ENCODE measurements at places on chromosomes 7 and 10. TPM values are rescaled to one million over a fixed set of nuclear protein-coding genes. Genes with fewer than 3 reads are reported as not detected.

CUL2 gene
- total RNA-seq = 25.9 TPM

PPP3CB gene
- 20.7 TPM for total RNA-seq

GPC2 gene
- total RNA-seq = 3.1 TPM

EPDR1 gene
- 11.4 TPM for total RNA-seq

RBP3 gene
- not detected for total RNA-seq

CYP3A4 gene
- not detected for total RNA-seq

HKDC1 gene
- total RNA-seq = 0.13 TPM

MMP21 gene
- not detected for total RNA-seq

EBLN1 gene
- not detected for total RNA-seq

Data from epithelial cell of alveolus of lung (primary cell).